Tibial nerve (tissue), 4 donors: ENCODE measurements at places on chromosomes 5 and 9. TPM values are rescaled to one million over a fixed set of nuclear protein-coding genes. Genes with fewer than 3 reads are reported as not detected.

TCF7 gene
- 2.5 TPM for total RNA-seq

- no peak overlapping the region for H3K4me3 ChIP-seq
- H3K27ac ChIP-seq, result no peak overlapping the region
- H3K36me3 ChIP-seq, result peaks cover 71% of the 10 kb centered on the region
- DNase-seq, result no peak
- no peaks in the 10 kb centered on the region for H3K27me3 ChIP-seq
Measured at GRCh38 chr5:14465116-14465515, 116.5 kb upstream of the OTULINL start.

GRCh38 chr9:35193762-35194161 is 32.0 kb downstream of the UNC13B start:
- H3K27me3 ChIP-seq, result no peaks in the 10 kb centered on the region
- H3K4me3 ChIP-seq, result no peak overlapping the region
- DNase-seq, result no peak
- no peak overlapping the region for H3K27ac ChIP-seq

GRCh38 chr5:20956134-20956533 is 968.1 kb upstream of the CDH18 start:
- DNase-seq, result no peak
- H3K4me1 ChIP-seq, result no peaks in the 10 kb centered on the region
- no peak overlapping the region for H3K4me3 ChIP-seq
- H3K27ac ChIP-seq, result no peak overlapping the region

SPATA9 gene
- total RNA-seq, result not detected

GRCh38 chr5:107570805-107571531 is 99.8 kb downstream of the EFNA5 start:
- no peak overlapping the region for H3K27ac ChIP-seq
- no peaks in the 10 kb centered on the region for H3K4me1 ChIP-seq
- H3K27me3 ChIP-seq, result no peaks in the 10 kb centered on the region
- H3K4me3 ChIP-seq, result peak overlapping the region; percentile 52
- DNase-seq, result no peak

DNA sequence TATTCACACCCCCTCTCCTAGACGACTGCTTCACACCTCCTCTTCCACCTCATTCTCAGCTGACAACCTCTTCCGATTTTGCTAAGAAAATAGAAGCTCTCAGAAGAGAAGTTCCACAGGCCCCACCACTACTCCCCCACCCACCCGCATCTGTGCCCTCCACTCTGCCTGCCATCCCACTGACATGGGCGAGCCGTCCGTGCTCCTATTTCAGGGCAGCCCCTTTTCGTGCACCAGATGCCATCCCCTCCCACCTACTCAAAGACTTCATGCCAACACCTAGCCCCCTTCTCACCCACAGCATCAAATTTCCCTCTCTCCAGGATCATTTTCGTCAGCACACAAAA is 34.6 kb upstream of the JADE2 start:
- H3K27me3 ChIP-seq, result no peaks in the 10 kb centered on the region
- H3K36me3 ChIP-seq, result no peaks in the 10 kb centered on the region
- no peak overlapping the region for H3K27ac ChIP-seq
- H3K4me1 ChIP-seq, result no peaks in the 10 kb centered on the region
- no peak overlapping the region for H3K4me3 ChIP-seq

PCDHAC1 gene
- total RNA-seq, result 3.3 TPM

GRCh38 chr5:169880012-169880663 is 100.2 kb downstream of the INSYN2B start:
- no peaks in the 10 kb centered on the region for H3K27me3 ChIP-seq
- H3K27ac ChIP-seq, result no peak overlapping the region
- no peaks in the 10 kb centered on the region for H3K36me3 ChIP-seq
- no peak overlapping the region for H3K4me3 ChIP-seq

SOWAHA gene
- total RNA-seq, result 0.78 TPM

- H3K27me3 ChIP-seq, result no peaks in the 10 kb centered on the region
- no peak overlapping the region for H3K27ac ChIP-seq
- no peaks in the 10 kb centered on the region for H3K36me3 ChIP-seq
- no peak for DNase-seq
- no peaks in the 10 kb centered on the region for H3K4me1 ChIP-seq
Measured at GRCh38 chr5:179306191-179307012, 38.9 kb downstream of the ADAMTS2 start.

DNA sequence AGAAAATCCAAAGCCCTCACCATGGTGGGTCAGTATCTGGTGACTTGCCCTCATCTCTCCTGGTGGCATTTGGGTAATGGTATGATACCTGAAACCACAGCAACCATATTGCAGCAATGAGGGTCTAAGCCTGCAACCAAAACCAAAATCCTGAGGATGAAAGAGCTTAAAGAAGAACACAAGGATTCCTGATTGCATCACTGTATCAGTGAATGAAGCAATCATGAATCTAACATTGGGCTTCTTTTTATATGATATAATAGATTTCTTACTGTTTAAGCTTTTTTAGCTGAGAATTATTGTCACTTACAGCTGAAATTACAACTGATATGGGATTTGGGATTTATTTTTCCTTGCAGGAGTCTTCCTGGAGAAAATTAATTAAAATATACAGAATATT is 269.9 kb downstream of the MEF2C start:
- no peak for DNase-seq
- no peak overlapping the region for H3K27ac ChIP-seq
- no peaks in the 10 kb centered on the region for H3K36me3 ChIP-seq
- H3K27me3 ChIP-seq, result no peaks in the 10 kb centered on the region
